ENCODE measurements at places on chromosomes 1 and 21. TPM values are rescaled to one million over a fixed set of nuclear protein-coding genes. Genes with fewer than 3 reads are reported as not detected.

GRCh38 chr1:91764471-91765115, 121.4 kb downstream of the TGFBR3 start:
- no peak for DNase-seq

- DNase-seq, result no peak
Measured at GRCh38 chr1:1543706-1544099, 3.3 kb upstream of the TMEM240 start.

Gene WNT9A
- total RNA-seq, result 0.89 TPM

DNA sequence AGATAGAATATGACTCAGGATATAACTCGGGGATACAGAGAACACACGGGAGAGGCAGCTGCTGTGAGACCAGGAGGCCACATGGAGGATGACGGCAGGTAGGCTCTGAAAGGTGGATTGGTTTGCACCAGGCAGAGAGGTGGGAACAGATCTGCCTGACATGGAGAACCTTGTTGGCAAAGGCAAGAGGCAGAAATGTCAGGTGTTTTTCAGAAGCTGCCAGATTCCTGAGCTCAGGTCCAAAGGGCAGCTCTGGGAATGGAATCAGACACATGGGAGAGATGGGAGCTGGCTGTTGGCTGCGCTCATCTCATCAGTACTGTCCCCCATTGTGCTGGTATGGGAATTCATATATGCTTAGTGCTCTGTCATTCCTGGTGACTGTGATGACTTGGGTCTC, 19.2 kb downstream of the SYT6 start:
- DNase-seq, result no peak

- DNase-seq, result no peak
Measured at GRCh38 chr21:27202301-27202700, 235.4 kb upstream of the ADAMTS5 start.

DNA sequence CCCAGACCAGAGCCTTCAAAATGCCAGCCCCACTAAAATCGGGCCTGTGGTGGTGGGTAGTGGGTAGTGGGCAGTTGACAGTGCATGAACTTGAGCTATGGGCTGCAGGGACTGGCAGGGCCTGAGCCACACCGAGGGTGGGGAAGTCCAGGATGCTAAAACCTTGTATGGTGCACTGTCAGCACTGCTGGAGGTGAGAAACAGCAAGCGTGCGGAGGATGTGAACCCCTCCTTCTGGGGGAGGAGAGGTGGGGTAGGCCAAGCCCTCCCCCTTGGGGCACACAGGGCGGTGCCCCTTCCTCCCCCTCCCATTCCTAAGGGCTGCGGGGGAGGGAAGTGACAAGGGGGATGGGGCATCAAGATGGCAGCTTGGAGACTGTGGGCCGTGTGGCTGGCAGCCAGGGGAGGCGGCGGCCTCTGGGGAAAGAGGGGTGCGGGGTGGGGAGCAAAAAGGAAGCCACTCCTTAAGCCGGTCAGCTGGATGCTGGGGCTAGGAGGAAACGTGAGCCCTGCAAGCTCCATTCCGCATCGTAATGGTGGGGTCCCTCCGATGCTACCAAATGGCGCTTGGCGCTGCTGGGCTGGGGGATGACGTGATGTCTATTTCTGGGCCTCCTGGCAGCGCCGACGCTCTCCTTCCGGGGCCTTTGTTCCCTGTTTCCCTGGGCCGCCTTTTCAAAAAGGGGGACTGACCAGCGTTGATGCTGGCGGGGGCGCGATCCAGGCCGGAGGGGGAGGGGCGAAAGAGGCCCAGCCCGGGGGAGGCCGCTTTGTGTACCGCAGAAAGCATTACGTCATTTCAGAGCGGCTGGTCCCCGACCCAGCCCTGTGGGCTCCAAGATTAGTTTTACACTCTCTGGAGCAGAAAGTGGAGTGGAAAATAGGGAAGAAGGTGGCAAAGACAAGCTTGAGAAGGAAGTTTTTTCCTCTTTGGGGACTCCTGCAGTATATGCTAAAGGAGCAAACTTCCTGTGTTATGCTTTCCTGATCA, 809 bp downstream of the SYT11 start:
- peak; percentile 29 for DNase-seq

GRCh38 chr21:23045955-23046354, 2047.7 kb downstream of the NCAM2 start:
- no peak for DNase-seq

Gene PRKAB2
- total RNA-seq, result 19.7 TPM

- DNase-seq, result no peak
Measured at GRCh38 chr1:202958544-202959275, 598 bp upstream of the ADIPOR1 start.

DNA sequence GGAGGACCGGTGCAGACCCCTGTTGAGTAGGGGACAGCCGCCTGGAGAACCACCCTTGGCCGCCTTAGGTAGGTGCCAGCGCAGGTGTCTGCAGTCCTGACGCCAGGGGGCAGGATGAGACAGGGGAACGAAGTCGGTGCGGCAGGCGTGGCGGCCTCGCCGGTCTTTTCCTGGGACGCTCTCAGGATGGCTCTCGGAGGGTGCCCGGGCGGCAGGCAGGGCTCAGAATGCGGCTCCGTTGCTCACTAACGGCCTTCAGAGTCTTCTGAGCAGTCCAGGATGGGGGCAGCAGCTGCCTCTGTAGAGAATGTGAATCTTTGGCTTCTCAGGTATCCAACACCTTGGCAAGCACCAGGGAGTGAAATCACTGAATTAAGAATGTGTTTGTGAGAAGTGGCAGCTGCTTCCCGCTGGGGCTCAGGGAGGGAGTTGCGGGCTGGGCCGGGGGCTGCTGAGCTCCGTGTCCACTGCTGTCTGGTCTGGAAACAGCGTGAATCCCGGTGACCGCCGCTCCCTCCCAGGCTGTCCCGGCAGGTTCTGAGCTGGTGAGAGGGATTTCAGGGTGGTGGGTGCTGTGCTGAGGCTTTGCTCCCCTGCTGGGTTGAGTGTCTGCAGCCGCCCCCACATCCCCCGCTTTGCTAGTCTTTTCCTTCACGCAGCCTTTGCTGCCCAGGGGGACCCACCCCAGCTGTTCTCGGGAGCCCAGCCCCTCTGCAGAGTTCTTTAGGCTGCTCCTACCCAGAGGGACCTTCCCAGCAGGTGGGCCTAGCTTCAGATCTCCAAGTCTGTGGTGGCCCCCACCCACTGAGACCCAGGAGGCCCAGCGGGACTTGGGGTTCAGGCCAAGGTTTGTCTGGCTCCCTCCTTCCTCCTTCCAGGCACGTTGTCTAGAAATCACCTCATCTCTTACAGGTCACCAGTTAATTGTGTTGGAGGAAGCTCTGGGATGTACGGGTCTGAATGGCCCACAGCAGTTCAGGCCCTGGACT, 11.1 kb upstream of the C1orf174 start:
- peak; percentile 45 for DNase-seq

Gene CFHR5
- not detected for total RNA-seq

Gene NBPF19
- total RNA-seq, result 19.5 TPM

DNA sequence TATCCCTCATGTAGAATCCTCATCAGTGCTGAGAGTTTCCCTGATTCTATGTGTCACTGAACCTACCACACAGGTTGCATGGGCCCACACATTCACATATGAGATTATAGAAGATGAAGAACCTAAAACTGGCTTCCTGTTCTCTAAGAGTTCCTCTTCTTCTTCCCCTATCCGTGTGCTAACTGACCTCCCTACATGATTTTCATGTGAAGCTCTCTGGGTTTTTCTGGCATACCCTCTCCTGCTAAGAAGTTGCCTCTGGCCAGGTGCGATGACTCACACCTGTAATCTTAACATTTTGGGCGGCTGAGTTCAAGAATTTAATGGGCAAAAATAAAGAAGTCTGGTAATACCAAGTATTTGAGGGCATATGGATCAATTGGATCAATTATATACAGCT, 5.5 kb upstream of the CD244 start:
- DNase-seq, result no peak

Gene C1orf185
- not detected for total RNA-seq

- DNase-seq, result no peak
Measured at GRCh38 chr1:81505831-81506230, 294.9 kb upstream of the ADGRL2 start.

Gene MSH4
- total RNA-seq, result 0.75 TPM

GRCh38 chr1:228141226-228142044, 1.4 kb downstream of the GUK1 start:
- peak; percentile 47 for DNase-seq

- no peak for DNase-seq
Measured at GRCh38 chr1:230401101-230401500, 25.0 kb downstream of the PGBD5 start.

- DNase-seq, result no peak
Measured at GRCh38 chr1:25599969-25600610, 16.5 kb upstream of the MAN1C1 start.

Gene TFF3
- total RNA-seq, result 0.87 TPM

- peak; percentile 70 for DNase-seq
Measured at GRCh38 chr1:150563340-150564038, 14.3 kb downstream of the ADAMTSL4 start.

Gene VSIG8
- not detected for total RNA-seq

DNA sequence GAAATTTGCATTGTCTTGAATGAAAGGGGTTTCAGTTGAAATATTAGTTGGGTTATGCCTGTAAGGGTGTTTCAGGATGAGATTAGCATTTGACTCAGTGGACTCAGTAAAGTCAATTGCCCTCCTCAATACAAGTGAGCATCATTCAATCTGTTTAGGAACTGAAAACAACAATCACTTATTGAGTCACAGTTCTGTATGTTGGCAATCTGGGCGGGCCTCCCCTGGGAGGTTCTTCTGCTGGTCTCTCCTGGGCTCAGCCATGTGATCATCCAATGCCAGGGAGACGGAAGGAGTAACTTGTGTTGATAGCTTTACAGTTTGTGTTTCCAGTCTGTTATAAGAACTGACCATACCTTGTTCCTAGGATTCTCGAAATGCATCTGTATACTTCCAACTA, 262.9 kb upstream of the RUNX1 start:
- no peak for DNase-seq

Gene IGSF5
- not detected for total RNA-seq

- peak; percentile 53 for DNase-seq
Measured at GRCh38 chr1:52658795-52659194, 25.8 kb downstream of the SHISAL2A start.

DNA sequence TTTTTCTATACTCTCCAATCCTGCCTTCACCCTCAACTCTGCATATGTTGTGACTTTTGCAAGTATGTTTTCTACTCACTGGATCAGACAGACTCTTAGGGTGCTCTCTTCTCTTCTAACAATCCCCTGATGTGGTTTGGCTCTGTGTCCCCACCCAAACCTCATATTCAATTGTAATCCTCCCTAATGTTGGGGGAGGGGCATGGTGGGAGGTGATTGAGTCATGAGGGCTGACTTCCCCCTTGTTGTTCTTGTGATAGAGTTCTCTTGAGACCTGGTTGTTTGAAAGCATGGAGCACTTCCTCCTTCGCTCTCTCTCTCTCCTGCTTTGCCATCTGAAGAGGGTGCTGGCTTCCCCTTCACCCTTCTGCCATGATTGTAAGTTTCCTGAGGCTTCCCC, 148.9 kb upstream of the IGSF21 start:
- no peak for DNase-seq

DNA sequence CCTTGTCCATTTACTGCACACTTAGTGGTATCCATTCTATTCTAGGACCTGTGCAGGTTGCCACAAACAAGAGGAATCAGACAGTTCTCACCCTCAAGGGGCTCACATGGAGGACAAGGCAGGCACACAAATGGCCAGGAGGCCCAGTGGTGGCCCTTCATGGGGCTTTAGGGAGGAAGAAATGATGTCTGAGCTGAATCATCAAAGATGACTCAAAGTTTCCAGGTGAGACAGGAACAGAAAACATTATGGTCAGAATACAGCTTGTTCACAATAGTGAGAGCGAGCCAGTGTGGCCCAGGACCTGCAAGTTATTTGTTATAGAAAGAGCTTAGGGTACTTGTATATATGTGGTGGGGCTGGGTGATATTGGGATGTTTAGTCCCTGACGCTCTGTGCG, 26.4 kb downstream of the SHISAL2A start:
- peak; percentile 59 for DNase-seq

Measured in renal cortical epithelial cell (primary cell).